Activated naive CD8-positive, alpha-beta T cell treated with anti-CD3 and anti-CD28 coated beads, Interleukin-2, amount 50 U/mL, for 16 hours (primary cell): ENCODE measurements at places on chromosomes 11 and 22.

DNA sequence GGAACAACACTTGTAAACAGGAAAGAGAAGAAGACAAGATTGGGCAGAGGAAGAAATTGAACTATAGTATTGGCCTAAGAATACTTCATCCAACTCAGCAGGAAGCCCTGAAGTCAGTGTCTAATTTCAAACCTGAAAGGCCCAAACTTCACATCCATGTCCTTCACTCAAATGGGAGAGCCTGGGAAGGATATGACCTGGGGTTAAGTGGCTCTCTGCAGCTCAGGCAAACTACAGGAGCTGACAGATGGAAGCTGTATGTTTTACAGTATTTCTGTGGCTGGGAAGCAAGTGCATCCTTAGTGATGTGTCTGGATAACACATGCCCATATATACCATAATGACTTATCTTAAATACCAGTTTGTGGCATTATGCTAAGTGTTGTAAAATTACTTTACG, 196.2 kb downstream of the SOX6 start:
- no peak for DNase-seq

DNA sequence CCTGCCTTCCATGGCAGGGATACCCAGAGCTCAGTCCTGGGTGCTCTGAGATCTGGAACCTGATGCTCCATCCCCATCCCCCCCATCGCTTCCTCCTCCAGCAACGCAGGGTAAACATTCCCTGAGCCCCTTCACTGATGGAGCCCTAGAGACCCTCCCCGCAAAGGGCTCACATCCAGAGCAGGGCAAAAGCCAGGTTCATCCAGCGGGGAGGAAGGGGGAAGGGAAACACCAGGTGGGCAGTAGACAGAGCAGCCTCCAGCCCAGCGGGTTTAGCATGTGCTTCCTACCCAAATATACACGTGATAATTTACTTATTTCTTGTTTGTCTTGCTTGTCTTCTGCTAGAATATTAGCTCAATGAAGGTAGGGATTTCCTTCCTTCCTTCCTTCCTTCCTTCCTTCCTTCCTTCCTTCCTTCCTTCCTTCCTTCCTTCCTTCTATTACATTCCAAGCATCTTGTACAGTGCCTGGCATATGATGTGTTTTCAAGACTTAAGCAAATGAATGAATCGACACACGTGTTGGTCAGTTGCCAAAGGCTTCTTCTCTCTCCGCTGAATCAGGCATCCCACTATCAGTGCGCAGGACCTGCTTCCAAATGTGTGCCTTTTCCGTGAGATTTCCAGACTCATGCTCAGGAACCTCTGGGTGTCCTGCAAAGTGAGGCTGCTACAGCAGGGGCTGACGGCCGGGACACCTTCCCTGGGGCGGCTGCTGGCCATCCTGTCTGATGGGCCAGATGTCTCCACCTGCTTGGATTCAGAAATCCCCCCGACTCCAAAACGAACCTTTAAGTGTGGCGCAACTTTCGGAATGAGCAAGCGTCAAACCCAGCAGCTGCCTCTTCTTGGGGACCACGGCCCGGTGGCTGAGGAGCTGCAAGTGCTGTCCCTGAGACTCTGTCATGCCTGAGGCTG, 955.1 kb downstream of the BRD1 start:
- DNase-seq: no peak

GRCh38 chr11:95295382-95296149, 64.6 kb upstream of the SESN3 start:
- no peak for DNase-seq

DNA sequence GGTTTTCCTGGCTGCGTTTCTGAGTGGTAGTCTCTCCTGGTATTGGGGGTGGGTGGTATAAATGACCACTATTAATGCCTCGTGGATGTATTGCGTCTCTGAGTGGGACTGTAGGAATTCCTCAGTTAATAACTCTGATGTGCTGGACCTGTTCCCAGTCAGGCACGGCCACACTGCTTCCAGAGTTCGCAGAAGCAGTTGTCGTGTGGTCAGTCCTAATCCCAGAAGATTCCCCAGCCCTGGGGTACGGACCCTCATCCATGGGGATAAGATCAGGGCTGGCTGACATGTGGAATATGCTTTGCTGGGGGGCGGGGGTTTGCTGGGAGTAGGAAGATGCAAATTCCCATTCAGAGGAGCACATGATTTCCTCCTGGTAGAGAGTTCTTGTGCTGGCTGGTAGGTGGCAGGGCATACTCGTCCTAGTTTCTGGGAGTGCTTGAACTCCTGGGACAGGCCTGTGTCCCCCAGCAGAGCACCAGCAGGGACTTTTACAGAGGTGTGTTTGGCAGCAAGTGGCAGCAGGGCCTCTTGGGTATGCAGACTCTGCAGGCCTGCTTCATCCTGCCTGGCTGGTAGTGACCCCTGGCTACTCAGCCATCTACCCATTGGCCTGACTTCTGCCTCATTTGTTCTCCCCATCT, 157.4 kb downstream of the NAV2 start:
- no peak for DNase-seq

DNA sequence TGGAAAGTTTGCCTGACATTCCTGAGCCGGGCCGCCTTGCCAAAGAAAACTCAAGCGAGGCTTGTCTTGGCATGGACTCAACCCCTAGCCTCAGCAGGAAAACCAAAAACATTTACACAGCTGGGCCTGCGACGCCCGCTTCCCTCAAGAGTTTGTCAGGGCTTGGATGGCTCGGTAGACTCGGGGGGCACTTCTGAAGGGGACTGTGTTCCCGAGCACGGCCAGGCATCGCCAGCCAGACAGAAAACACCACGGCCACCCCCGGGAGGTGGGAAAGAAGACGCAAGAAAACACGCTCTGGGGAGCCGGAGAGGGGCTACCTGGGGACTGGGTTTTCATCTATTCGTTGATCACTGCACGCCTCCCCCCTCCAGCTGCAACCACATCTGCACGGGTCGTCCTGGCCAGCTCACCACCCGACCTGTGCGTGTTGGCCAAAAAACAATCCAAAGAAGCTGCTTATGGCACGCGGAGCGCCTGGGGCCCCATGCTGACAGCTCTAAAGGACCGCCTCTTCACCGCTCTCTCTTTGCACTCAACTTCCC, 380.7 kb downstream of the MN1 start:
- DNase-seq: no peak

DNA sequence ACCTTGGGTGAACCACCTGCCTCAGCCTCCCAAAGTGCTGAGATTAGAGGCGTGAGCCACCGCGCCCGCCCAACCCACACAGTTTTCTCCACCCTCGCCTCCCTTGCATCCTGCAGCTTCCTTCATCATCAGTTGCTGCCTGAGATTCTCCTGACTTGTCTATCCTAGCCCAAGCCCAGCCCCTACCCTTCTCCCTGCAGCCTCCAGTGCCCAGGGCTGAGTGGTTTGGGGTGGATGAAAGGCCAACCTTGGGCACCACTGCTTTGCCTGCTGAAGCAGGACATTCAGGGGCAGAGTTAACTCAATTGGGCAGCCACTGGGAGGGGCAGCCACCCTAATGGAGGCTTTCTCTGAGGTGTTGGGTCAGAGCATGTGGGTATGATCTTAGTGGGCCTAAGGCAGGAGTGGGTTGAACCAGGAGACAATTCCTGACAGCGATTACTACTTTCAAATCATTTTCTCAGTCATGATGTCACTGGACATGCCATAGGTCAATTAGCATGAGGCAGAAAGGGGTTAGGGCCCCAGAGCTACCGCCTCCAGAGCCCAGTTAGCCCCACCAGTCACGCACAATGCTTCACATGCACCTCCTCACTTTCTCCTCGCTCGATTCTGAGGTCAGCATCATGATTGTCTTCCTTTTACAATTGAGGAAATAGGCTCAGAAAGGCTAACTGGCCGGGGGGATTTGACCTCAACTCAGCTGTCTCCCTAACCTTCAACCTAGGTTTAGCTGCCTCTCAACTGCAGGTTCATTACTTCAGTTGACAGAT, 1.0 kb upstream of the FKBP2 start:
- DNase-seq: no peak

GRCh38 chr11:77821349-77821851, 456 bp downstream of the AAMDC start:
- DNase-seq: no peak

DNA sequence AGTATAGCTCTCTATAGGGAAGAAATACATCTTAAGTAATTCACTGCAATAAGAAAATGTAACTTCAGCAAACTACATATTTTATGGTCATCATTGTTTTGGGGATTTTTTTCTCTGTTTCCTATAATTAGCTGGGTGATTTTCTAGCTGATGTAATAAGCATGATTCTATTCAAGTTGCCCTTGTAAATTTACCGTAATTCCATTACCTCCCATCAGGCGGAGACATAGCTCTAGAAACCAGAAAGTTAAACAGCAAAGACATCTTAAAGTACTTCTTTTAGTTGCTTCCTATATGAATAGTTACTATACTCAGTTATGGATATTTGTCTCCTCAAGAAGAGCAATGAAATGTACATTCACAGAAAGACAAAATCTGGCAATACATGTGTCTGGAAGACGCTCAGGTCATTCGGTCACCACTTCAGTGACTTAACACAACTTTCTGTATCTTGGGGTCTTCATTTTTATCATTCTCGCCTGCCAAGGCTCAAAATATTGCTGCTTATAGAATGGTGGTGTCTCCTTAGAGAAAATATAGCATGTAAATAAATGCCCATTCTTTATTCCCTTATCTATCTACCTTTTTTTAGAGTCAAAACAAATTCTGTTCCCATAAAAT, 239.9 kb upstream of the ZC3H12C start:
- DNase-seq: no peak

DNA sequence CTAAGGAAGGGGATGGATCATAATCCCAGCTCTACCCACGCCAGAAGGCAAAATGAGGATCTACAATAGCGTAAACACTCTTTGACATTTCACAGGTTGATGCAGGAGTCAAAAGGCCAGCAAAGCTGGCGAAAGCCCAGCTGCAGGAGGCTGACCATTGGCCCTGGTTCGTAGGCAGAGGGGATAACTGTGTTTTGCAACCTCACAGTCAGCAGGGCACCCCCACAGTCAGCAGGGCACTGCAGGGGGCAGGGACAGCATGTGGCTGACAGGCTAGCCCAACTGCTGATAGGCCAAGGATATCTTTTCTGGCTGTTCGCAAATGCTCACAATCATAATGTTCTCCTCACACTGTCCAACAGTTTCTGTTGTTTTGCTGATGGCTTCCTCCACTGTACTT, 372.7 kb downstream of the BUD13 start:
- DNase-seq: no peak

GRCh38 chr22:44305888-44306287, 6.9 kb downstream of the SHISAL1 start:
- no peak for DNase-seq
